ENCODE measurements at places on chromosomes 4 and X. TPM values are rescaled to one million over a fixed set of nuclear protein-coding genes. Genes with fewer than 3 reads are reported as not detected.

Gene TBX22
- not detected for total RNA-seq

Gene NR0B1
- total RNA-seq, result not detected

Gene NKX3-2
- under 0.01 TPM for total RNA-seq

Gene PALLD
- 188 TPM for total RNA-seq

Gene FRYL
- 32.2 TPM for total RNA-seq

Gene GLRB
- 6.8 TPM for total RNA-seq

Gene CENPVL1
- total RNA-seq, result not detected

Gene FATE1
- total RNA-seq, result not detected

Gene ATP1B4
- total RNA-seq, result not detected

Gene FGF13
- total RNA-seq, result not detected

Gene AMTN
- not detected for total RNA-seq

Gene OGT
- total RNA-seq, result 159 TPM

Gene RRH
- total RNA-seq, result not detected

All from fibroblast of villous mesenchyme (primary cell).